ENCODE measurements at places on chromosomes 12 and 14. TPM values are rescaled to one million over a fixed set of nuclear protein-coding genes. Genes with fewer than 3 reads are reported as not detected.
A peak's percentile ranks its signal among the peaks of the same experiment; 100 is the strongest.

Gene SLC25A21
- 8.7 TPM for total RNA-seq

Gene CLEC1B
- total RNA-seq, result not detected

Gene TSPAN9
- total RNA-seq, result 31.0 TPM

Gene STAC3
- not detected for total RNA-seq

Gene ZNF10
- total RNA-seq, result 18.2 TPM

Gene NAP1L1
- 1,086 TPM for total RNA-seq

Gene NFKBIA
- total RNA-seq, result 76.7 TPM

Gene KRT6C
- total RNA-seq, result not detected

Gene OR10AD1
- not detected for total RNA-seq

Gene DAO
- total RNA-seq, result not detected

Gene IFT43
- 12.2 TPM for total RNA-seq

Gene TMEM30B
- not detected for total RNA-seq

Gene NOP9
- total RNA-seq, result 10.6 TPM

Gene GPRC5A
- total RNA-seq, result 11.0 TPM

- DNase-seq, result no peak
Observed at GRCh38 chr12:23014749-23015148, 389.8 kb downstream of the ETNK1 start.

GRCh38 chr12:67649570-67650387 lies 1.2 kb downstream of the DYRK2 start:
- peak; percentile 29 for DNase-seq

GRCh38 chr14:100487304-100487703 lies 99.9 kb downstream of the BEGAIN start:
- no peak for DNase-seq

DNA sequence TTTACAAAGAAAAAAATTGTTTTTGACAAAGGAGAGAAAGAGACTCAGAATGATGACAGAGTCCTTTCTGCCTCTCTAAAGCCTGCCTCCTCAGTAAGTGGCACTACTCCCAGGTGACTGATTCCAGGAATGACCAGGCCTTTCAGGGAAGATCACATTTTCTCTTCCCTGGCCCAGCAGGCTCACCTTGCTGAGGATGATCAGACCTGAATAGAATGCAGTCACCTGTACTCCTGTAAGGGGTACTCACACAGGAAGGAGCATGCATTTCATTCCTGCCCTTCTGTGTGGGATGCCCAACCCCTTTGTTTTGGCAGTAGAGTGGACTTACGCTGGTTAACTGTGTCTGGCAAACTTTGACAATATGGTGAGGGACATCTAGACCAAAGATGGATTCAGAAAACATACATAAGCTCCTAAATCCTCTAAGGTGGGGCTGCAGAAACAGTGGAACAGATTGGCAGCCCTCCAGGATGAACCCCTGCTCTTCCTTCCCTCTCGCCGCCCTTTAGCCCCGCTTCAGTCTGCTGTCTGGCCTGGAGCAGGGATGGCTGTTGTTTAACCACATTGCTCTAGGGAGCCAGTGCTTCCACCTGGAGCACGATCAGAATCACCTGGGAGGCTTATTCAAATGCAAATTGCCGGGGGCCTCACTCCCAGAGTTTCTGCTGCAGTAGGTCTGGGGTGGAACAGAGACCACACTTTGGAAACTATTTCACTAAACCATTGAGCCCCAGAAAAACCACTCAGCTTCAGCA lies 29.8 kb downstream of the ERG28 start:
- DNase-seq, result no peak

DNA sequence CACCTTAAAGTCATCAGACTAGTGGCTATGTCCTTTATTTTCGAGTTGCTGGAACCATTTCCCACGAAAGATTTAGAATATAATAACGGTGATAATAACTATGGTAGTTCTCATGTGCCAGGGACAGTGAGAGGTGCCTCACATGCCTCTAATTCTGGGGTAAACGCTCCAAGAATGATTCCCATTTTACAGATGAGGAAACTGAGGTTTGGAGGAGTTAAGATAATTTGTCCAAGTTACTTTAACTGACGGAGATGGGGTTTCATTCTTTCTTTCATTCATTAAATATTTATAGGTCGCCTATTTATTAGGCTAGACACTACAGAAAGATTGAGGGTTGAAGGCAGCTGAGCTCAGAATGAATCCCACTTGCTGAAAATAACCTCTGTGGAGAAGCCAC lies 30.7 kb upstream of the FOS start:
- DNase-seq, result no peak

DNA sequence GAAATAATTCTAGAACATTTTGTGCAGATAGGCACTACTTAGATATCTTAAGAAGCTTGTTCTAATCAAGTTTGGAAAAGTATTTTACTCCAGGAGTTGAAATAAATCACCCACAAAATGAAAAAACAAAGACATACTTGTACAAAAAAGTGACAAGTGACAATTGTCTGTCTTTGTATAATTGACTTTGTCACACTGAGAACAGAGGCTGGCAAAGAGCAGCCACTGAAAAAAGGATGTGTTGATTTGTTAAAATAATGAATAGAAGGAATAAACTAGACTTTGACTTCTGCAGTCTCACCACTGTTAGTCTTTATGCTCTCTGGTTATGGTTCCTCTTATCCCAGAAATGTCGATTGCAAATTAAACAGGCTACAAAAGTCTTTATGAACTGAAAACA lies 77.6 kb downstream of the PTPRR start:
- no peak for DNase-seq

DNA sequence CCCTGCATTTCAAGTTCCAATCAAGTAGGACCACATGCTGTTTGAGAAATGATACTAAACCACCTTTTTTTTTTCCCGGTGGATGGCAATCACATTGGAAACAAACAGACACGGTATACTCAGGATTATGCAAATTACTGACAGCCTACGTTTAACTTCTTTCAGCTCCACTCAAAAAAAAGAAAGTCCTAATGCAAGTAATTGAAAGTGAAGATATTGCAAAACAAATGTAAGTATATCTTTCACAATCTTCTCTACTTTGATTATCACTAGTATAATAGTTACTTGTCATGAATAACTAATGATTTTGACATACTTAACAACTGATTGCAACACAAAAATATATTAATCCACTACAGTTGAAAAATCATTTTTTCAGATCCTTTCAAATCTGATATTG lies 2.6 kb upstream of the OSBPL8 start:
- no peak for DNase-seq

DNA sequence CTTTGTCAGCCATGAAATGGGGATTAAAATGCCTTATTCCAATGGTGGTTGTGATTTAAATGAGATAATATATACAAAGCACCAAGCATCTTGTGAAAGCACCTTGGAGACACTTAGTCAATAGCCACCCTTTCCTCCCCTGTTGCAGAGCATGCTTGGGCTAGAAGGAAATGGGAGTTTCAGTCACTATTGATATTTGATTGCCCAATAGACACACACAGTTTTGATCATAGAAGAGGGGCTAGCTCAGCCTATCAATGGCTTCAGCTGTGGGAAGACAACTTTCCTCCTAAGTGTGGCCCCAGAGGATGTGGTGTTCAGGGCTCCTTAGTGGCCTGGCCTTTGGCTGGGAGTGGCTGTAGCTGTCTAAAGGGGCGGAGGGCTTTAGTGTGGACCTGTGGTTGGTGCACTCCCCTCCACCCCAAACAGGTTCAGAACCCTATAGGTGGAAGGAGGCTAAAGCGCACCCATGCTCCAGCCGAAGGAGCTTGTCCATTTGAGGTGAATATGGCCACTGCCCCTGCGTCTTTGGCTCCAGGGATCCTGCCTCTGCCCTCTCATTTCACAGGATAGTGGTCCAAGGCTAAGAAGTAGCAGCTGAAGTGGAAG lies 132.3 kb downstream of the TMEM30B start:
- no peak for DNase-seq

- peak; percentile 1 for DNase-seq
Observed at GRCh38 chr14:70096866-70097265, 91.9 kb downstream of the SLC8A3 start.

DNA sequence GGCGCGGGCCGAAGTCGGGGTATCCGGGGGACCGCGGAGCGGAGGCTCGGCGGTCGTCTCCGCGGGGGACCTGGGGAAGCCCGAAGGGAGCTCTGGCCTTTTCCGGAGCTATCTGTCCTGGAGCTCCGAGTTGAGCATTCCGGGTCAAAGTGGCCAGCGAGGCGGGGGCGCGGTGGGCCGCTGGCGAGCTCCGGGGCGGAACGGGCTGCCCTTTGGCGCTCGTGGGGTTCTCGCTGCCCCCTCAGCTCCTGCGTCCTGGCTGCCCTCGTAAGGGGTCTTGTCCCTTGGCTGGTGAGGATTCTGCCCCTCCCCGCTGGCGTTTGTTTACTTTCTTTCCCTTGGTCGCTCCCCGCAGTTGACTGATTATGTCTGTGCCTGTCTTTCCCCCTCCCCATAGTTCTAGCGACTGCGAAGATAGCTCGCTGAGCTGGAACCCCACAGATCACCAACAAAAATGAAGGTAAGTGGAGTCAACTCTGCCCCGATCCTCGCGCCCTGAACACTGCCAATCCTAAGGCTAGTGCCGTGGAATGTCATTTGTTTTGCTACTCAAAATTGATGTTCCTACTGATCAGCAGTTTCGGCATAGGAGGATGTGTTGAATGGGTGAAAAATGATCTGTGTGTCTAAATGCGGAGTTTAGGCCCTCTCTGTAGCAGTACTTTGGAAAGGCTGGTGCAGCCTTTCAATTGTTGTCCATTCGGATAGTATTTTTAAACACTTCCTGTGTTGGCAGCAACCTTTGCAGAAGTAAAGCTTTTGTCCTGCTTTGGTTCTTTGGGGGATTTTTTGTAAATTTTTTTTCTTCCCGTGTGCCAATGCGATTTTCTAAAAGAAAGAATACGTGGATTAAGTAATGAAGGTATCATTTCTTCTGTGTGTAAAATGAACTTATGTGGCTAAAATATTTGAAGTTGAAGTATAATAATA lies 1.3 kb downstream of the ARID4A start:
- peak; percentile 4 for DNase-seq

DNA sequence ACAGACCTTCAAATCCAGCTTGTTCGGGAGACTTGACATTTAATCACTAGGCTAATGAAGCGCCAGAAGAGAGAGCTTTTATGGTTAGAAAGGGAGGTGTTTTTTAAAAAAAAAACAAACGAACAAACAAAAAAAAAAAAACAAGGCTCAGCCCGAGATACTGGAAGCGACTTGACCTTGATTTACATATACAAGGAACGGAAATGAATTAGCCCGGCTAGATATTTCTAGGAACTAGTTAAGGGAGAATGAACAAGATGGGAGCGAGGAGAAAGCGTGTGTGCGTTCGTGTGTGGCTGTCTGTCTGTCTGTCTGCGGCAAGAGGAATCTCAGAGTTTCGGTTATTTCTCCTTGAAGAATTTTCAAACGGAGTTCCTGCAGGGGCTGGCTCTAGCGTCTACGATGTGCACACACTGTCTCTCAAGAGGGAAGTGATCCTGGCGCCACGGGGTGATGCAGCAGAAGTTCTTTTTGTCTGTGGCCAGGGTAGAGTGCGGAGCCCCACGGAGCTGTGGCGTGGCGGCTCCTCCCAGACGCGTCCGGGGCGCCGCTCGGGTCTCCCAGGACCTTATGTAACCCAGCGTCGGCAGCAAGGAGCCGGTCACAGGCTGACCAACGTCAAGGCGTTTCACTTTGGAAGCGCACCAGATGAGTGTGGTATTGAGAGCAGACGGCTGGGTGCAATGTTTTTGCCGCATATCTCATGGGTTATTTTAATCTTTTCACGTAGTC lies 18.8 kb downstream of the SOCS2 start:
- peak; percentile 88 for DNase-seq

GRCh38 chr14:68143341-68143841 lies 323.8 kb downstream of the RAD51B start:
- peak; percentile 88 for DNase-seq

- no peak for DNase-seq
Observed at GRCh38 chr12:73964641-73965040, 573.0 kb upstream of the ATXN7L3B start.

DNA sequence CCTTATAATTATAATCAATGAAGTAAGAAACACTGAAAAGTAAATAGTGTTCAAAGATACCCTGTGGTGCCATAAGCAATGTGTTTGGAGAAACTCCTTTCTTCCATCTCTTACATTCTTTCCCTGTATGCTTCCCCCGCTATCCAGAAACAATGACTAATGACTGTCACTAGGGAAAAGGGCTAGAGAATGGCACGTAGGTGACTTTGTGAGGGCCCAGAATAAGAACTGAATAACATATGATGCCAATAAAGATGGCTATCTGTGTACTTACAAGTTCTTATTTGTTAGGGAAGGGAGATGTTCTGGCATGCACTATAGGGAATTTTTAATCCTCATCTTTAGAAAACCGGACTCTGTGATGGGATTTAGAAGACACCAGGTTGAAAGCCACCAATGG lies 4.7 kb upstream of the KRT7 start:
- DNase-seq, result no peak

GRCh38 chr14:25010471-25010870 lies 39.5 kb downstream of the STXBP6 start:
- DNase-seq, result no peak

GRCh38 chr14:73754911-73755360 lies 40.8 kb upstream of the PNMA1 start:
- peak; percentile 43 for DNase-seq

- DNase-seq, result no peak
Observed at GRCh38 chr12:27077586-27077985, 4.8 kb downstream of the C12orf71 start.

- peak; percentile 27 for DNase-seq
Observed at GRCh38 chr12:9064201-9064814, 51.4 kb downstream of the A2M start.

GRCh38 chr12:121916719-121917118 lies 1.7 kb upstream of the CFAP251 start:
- DNase-seq, result peak; percentile 6

DNA sequence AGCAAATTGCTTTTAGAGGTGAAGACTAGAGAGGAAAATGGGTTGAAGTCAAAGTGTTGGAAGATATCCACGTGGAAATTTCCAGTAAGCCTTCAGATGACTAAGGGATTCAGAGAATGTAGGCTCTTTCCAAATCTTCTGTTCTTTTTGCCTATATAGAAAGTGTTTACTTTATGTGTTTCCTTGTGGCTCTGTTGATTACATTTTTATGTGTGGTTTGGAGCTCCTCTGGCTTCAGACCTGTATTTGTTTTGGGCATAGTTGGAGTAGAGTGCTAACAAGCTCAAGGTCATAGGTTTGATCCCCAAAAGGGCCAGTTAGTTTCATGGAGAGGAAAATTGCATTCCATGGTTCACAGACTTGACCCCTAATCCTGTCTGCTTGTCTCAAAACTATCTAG lies 91.9 kb downstream of the IGF1 start:
- no peak for DNase-seq

- no peak for DNase-seq
Observed at GRCh38 chr12:40911676-40912075, 219.4 kb downstream of the CNTN1 start.

- DNase-seq, result no peak
Observed at GRCh38 chr12:90969346-90969745, 14.4 kb upstream of the CCER1 start.

GRCh38 chr14:90698379-90698869 lies 117.8 kb downstream of the TTC7B start:
- peak; percentile 77 for DNase-seq

GRCh38 chr12:7042842-7043241 lies 17.7 kb upstream of the C1S start:
- no peak for DNase-seq

Measured in MG63 (cell line).